Activated CD4-positive, alpha-beta T cell treated with anti-CD3 and anti-CD28 coated beads, Interleukin-2, amount 10 ng/mL, durations not matched to agents 7 days and 5 days (primary cell): ENCODE measurements at places on chromosomes 16 and 17.

DNA sequence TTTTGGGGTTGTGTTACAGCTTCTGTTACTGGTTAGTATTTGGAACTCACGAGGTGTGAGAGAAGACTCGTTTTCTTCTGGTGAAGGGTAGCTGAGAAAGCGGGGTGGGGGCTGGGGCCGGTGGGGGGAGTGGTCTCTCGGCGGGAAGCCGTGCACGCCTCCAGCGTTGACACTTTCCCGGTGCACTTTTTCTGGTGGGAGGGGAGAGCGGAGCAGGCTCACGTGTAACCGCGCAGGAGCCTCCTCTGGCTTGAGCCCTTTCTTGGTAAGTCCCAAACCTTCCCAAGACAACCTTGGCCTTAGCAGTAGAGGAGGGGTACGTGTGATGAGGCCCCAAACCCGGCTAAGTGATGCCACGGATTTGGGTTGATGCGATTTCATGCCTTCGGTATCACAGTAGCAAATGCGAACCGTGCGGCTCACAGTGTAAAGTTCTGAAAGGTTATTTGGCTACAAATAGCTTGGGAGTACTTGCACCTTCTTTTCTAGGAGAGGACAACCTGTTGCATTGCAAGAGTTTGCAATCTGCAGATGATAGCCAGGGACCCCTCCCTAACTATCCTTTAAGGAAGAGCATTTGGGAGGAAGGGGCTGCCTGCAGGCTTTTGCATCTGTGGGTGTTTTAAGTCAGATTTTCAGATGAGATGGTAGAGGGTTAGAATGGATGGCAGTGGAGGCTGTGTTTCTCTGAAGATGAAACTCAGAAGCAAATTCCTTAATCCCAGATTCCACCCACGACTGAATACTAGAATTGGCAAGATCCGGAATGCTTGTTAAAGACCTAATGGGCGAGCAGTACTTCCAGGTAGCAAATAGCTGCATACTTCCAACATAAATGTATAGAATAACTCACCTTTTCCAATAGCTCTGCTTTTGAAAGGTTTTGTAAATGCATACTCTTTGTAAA lies 1.5 kb downstream of the HLF start:
- no peak for DNase-seq

GRCh38 chr17:59154292-59154720 lies 680 bp downstream of the SKA2 start:
- peak; percentile 55 for DNase-seq

- no peak for DNase-seq
These were observed 2.4 kb downstream of the PIMREG start for GRCh38 chr17:6446516-6447100.

DNA sequence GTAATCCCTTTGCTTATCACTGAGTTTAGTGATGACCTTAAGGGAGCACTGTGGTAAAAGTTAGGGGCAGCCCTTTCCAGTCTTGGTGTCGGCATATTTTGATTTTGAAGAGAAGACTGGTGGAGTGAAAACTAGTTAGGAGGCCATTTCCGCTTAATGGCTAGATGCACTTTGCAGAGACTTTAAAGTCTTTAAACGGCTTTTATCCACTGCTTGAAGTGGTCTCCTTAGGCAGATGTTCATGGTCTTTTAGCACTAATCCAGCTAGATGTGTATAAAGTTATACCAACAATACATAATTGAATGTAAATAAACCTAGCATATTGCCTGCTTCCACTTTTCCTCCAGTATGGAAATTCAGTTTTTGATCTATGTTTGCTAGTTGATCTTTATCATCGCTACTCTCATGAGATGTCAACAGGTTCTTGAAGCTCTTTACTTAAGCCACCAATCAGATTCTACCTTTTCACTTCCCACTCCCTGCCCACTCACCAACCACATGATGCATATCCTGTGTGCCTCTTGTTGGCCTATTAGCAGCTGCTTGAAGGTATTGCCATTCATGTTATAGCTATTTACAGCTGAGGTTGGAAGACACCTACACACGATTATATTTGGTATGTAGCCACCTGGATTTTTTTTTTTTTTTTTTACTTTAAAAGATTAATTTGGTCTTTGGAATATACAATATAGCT lies 132.0 kb downstream of the NLK start:
- DNase-seq, result peak; percentile 13

DNA sequence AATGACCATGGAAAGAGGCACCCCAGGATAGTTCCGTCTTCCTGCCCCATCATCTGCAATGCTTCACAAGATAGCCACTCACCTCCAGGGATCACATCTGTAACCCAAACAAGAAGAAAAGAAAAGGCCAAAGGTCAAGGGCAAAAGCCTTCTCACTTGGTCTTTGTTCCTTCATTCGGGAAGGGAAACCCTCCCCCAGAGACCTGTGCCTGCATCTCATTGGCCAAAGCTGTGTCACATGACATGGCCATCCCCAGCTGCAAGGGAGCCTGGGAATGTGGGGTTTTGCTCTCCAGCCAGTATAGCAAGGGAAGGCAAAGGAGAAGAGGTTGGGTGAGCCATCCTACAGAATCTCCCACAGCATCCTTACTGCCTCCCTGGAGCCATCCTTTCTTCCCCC lies 47.9 kb downstream of the NOL11 start:
- no peak for DNase-seq

- DNase-seq, result no peak
These were observed 11.3 kb upstream of the DNASE1 start for GRCh38 chr16:3643095-3643730.

DNA sequence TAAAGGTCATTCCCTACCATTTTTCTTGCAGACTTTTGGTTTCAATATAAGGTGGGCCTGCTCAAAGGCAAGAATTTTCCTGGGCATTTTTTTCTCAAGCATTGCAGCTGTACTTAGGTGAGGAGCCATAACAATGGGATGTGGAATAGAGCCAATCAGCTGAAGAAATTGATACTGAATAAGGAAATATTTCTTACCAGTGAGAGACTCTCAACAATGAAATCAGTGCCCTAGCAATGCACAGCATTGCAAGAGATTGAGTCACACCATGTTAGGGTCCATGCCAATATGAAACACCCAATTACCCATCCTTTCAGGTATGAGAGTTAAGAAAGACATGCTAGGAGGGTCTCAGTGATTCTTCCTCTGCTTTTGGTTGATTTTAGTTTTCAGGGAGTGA lies 237.6 kb downstream of the SOX9 start:
- no peak for DNase-seq

DNA sequence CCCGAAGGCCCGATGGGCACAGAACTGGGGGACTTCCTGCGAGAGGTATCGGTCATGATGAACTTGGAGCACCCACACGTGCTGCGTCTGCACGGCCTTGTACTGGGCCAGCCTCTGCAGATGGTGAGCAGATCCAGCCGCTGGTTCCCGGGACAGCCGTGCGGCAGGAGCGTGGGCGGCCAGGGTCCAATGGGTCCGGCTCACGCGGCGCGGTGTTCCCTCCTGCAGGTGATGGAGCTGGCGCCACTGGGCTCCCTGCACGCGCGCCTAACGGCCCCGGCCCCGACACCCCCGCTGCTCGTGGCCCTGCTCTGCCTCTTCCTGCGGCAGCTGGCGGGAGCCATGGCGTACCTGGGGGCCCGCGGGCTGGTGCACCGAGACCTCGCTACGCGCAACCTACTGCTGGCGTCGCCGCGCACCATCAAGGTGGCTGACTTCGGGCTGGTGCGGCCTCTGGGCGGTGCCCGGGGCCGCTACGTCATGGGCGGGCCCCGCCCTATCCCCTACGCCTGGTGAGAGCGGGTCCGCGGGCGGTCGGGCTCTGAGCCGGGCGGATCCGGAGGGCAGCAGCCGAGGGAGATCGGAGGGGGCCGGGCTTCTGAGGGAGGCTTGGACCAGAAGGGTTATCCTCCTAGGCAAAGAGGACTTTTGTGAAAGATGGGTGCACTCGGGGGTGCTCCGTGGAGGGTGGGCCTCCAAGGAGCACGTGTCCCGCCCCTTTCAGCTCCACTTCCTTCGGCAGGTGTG lies 3.0 kb downstream of the TNK1 start:
- DNase-seq, result peak; percentile 82

DNA sequence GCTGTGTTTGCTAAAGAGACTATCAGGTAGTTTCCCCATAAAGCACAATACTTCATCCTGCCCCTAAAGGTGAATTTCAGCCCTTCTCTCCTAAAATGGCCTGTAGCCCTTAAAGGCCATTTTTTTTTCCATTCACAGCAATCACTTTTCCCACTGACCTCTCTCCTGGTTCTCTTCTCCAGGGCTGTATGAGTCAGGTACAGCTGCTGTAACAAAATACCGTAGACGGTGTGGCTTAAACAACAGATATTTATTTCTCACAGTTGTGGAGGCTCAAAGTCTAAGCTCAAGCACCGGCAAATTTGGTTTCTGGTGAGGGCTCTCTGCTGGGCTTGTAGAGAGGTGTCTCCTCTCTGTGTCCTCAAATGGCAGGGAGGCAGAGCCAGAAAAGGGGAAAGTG lies 44.7 kb downstream of the ZNF18 start:
- DNase-seq, result no peak

GRCh38 chr16:28003923-28004322 lies 59.6 kb downstream of the GSG1L start:
- DNase-seq, result no peak

DNA sequence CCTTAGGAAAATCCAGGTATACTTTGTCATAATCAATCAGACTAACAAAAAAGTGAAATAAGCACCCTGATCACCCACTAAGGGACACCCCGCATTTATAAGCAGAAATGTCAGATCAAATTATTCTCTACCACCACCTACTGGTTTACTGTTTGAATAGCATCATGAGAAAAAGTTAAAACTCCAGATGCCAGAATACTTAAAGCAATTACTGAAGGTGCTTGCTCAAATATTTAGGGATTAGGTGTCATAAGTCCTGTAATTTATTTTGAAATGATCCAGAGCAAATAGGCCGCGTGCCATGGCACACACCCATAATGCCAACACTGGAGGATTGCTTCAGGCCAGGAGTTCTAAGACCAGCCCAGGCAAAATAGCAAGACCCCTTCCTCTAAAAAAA lies 2.3 kb downstream of the TOP2A start:
- no peak for DNase-seq

DNA sequence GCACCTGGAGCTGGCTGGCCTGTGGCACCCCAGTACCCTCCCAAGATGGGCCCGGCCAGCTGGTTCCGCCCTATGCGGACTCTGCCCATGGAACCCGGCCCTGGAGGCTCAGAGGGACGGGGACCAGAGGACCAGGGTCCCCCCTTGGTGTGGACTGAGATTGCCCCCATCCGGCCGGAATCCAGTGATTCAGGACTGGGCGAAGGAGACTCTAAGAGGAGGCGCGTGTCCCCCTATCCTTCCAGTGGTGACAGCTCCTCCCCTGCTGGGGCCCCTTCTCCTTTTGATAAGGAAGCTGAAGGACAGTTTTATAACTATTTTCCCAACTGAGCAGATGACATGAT lies 12.0 kb downstream of the TBX21 start:
- no peak for DNase-seq

DNA sequence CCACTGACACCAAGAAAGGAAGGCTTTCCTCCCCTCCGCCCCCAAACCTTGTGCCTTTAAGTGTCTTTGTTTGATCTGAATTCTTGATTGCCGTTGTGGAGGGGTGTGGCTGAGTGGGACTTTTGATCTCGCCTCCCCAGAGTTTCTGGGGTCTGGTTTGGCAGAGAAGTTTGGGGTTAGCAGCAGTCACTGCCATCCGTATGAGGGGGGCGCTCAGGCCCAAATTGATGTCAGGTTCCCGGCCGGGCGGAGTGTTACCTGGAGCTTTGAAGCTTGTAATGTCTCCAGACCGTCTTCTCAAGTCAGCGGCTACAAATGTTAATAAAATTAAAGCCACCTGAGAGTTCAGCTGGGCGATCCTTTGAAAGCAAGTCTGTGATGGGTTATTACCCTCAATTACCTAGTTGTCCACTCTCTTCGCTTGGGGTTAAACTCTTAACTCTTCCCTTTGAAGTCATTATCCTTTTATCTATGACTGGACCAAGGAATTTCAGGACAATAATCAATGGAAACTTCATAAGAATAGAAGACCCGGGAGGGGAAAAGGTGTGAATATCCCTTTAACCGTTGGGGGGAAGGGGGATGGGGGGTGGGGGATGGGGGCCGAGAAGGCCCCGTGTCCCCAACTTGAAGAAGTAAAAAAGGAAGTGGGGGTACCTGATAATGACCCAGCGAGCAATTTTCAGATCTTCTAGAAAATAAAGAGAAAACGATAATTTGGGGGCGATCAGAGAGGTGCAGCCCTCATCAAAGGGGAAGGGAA lies 31.8 kb upstream of the AXIN2 start:
- no peak for DNase-seq

DNA sequence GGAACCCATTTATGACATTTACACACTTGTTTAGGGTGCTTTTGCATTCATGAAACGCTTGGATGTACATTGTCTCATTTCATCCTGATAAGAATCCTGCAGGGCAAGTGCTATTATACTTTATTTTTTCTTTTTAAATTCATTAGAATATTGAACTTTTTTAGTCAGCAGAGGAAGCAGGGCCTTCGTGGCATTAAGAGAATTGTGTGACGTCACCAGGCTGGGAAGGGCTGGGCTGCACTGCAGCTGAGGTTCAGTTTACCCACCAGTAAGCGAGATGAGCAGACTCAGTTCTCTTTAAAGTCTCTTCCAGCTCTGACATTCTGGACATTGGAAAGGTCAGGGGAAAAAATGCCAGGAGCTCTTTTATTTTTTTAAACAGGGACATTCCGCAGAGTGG lies 159.0 kb downstream of the MRM1 start:
- no peak for DNase-seq

DNA sequence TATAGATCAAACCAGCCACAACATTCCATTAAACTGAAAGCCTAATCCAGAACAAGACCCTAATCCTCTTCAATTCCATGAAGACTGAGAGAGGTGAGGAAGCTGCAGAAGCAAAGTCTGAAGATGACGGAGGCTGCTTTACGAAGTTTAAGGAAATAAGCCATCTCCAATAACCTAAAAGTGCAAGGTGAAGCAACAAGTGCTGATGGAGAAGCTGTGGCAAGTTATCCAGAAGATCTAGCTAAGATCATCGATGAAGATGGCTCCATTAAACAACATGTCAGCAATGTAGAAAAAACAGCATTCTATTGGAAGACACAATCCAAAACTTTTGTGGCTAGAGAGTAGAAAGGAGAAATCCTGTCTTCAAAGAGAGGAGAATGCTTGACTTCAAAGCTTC lies 69.6 kb downstream of the KANSL1 start:
- DNase-seq, result no peak

GRCh38 chr17:73386561-73386960 lies 74.8 kb upstream of the CDC42EP4 start:
- no peak for DNase-seq

- no peak for DNase-seq
These were observed 492 bp downstream of the SLC25A39 start for GRCh38 chr17:44324092-44324570.

GRCh38 chr16:11250091-11250785 lies 5.8 kb downstream of the SOCS1 start:
- peak; percentile 20 for DNase-seq

GRCh38 chr17:75064867-75065561 lies 18.0 kb downstream of the KCTD2 start:
- DNase-seq, result no peak

- no peak for DNase-seq
These were observed 255.7 kb upstream of the DYNLRB2 start for GRCh38 chr16:80285104-80285503.

- DNase-seq, result no peak
These were observed 19.2 kb downstream of the HNF1B start for GRCh38 chr17:37725601-37726146.

- no peak for DNase-seq
These were observed 20.5 kb downstream of the SOX9 start for GRCh38 chr17:72141336-72141735.

GRCh38 chr17:34370376-34370996 lies 7.5 kb upstream of the CCL1 start:
- DNase-seq, result no peak

GRCh38 chr16:77780378-77780837 lies 8.0 kb upstream of the VAT1L start:
- no peak for DNase-seq

GRCh38 chr17:811051-811784 lies 29.1 kb downstream of the MRM3 start:
- DNase-seq, result no peak
